Bone marrow (tissue), 2 donors: ENCODE measurements at places on chromosomes 6 and 20.

DNA sequence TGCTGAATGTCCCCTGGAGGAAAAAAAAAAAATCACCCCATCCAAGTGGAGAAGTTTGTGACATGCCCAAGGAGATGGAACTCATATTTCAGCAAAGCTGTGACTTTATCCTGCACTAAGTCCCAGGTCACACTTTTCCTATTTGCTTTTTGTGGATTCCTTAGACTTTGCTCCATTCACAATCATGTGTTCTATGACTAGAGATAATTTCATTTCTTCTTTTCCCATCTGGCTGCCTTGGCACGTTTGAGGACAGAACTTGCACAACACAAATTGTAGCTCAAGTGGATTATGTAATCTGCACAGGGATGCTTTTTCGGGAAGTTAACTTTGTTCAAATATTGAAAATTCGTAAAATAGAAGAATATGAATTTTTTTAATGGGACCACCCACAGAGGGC is 100.7 kb upstream of the PTPN1 start:
- DNase-seq = no peak

- no peak for DNase-seq
These were observed 190.6 kb upstream of the SASH1 start for GRCh38 chr6:148151896-148152643.

DNA sequence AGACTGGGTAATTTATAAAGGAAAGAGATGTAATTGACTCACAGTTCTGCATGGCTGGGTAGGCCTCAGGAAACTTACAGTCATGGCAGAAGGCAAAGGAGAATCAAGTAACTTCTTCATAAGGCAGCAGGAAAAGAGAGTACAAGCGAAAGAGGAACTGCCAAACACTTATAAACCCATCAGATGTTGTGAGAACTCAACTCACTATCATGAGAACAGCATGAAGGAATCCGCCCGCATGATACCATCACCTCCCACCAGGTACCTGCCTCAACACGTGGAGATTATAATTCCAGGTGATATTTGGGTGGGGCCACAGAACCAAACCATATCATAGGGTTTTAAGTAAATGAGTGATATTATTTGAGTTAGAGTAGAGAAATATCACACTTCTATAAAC is 189.3 kb downstream of the TSHZ2 start:
- DNase-seq = no peak

DNA sequence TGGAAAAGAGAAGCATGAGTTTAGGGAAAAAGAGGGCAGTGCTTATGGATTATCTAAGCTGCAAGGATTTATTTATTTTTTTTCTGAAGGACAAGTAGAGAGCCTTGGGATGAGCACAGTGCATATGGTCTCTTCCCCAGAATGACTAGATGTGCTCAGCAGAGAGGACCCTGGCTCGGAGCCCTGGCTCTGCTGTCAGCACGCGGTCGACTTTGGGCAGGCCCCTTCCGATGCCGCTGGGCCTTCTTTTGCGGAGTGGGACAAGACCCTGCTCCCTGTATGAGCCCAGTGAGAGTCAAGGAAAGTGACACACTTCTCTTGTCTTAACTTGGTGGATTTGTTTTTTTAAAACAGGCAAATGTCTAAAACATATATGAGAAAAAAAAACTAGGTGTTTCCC is 51.4 kb downstream of the LRRC1 start:
- DNase-seq = no peak

- no peak for DNase-seq
These were observed 25.6 kb downstream of the L3MBTL1 start for GRCh38 chr20:43533060-43533459.

DNA sequence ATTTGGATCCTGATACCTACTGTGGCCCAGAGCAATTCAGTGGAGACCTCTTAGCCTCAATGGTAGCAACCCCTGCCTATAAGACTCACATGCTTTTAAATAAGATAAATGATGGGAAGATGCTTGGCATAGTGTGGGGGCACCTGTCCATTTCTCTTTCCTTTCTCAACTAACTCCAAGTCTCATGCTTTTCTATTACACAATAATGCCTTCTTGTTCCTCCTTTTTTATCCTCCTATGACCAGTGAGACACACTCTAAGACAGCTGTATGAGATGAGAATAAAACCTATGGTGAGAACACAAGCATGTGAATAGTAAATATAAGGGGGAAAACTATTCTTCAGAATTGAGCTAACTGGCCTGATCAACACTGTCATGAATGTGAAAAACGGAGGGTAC is 147.0 kb upstream of the STXBP5 start:
- no peak for DNase-seq

GRCh38 chr6:147510929-147511590 is 2.6 kb downstream of the SAMD5 start:
- DNase-seq = no peak

- DNase-seq = no peak
These were observed 4.3 kb downstream of the ARFGAP1 start for GRCh38 chr20:63276956-63277355.

GRCh38 chr6:165268987-165269386 is 40.4 kb downstream of the C6orf118 start:
- DNase-seq = no peak

DNA sequence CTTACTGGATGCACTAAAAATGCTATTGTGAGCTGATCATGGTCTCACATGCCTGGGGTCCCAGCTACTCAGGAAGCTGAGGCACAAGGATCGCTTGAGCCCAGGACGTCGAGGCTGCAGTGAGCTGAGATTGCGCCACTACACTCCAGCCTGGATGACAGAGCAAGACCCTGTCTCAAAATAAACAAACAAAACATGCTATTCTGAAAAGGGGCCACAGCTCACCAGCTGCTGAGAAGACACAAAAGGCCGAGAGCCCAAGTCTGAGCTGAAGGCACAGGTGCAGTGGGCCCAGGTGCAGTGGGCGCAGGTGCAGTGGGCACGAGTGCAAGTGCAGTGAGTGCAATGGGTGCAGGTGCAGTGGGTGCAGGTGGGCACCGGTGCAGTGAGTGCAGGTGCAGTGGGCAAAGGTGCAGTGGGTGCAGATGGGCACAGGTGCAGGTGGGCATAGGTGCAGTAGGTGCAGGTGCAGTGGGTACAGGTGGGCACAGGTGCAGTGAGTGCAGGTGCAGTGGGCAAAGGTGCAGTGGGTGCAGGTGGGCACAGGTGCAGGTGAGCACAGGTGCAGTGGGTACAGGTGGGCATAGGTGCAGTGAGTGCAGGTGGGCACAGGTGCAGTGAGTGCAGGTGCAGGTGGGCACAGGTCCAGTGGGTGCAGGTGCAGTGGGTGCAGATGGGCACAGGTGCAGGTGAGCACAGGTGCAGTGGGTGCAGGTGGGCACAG is 16.0 kb downstream of the ZBTB46 start:
- DNase-seq = no peak
